ENCODE measurements at places on chromosomes 13 and 19. TPM values are rescaled to one million over a fixed set of nuclear protein-coding genes. Genes with fewer than 3 reads are reported as not detected.

RANBP3 gene
- 34.0 TPM for total RNA-seq

GRCh38 chr13:20369886-20370361 lies 137.8 kb upstream of the GJB6 start:
- DNase-seq: no peak

DNA sequence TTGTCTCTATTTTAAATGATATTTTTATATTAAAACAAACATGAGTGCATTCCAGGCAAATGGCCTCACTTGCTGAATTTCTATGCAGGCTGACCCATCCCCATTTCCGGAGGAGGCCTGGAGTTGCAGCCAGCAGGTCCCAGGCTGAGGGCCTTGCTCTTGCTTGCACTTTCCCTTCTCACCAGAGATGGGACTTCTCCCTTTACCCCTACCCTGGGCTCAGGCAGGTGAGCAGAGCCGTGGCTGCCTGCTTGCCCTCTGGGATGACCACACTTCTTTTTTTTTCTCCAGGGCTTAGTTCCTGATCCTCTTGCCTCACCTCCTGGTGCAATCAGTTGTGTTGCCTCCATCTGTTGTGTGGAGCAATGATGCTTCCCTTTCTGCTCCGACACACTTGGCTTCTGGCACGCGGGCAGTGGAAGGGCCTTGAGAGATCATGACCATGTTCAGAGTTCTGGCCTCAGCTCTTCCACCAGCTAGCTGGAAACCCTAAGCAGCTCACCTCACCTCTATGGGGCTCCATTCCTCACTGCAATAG lies 11.1 kb upstream of the OLFM4 start:
- DNase-seq: no peak

GRCh38 chr13:99296398-99296797 lies 10.8 kb downstream of the GPR183 start:
- DNase-seq: no peak

DNA sequence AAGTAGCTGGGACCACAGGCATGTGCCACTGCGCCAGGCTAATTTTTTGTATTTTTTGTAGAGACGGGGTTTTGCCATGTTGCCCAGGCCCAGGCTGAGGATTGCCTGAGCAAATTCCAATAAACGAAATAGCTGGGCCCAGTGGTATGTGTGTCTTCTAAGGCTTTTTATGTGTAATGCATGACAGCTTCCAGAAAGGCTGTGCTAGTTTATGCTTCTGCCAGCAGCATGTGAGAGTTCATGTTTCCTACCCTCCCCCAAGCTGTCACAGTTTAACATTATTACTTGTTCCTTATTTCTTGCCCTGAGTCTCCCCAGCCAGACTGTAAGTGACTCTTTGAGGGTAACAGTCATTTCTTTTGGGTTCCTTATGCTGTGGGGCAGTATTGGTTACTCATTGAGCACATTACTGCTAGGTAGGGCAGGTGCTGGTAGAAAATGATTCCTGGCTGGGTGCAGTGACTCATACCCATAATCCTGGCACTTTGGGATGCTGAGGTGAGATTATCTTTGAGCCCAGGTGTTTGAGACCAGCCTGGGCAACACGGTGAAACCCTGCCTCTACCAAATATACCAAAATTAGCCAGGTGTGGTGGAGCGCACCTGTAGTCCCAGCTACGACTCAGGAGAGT lies 13.6 kb downstream of the GPATCH1 start:
- no peak for DNase-seq

RASA3 gene
- total RNA-seq: 0.56 TPM

ZNF791 gene
- total RNA-seq: 21.4 TPM

DNA sequence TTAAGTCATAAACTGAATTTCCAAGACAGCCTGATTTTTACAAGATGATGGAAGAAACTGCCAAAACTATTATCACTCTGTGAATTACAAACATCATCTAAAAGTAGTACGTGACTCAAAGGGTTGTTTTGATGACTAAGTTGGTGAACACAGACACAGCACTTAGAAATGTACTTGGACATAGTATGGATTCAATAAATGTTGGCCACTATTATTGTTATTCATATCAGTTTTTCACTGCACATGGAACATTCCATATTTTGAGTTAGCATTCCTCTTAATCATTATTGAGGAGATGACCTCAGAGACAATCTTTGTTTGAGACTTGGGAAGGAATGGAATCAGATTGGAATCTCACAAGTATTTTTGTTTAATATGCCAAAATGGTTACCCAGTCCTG lies 172.9 kb downstream of the OXGR1 start:
- DNase-seq: no peak

MEF2B gene
- total RNA-seq: 679 TPM

DNA sequence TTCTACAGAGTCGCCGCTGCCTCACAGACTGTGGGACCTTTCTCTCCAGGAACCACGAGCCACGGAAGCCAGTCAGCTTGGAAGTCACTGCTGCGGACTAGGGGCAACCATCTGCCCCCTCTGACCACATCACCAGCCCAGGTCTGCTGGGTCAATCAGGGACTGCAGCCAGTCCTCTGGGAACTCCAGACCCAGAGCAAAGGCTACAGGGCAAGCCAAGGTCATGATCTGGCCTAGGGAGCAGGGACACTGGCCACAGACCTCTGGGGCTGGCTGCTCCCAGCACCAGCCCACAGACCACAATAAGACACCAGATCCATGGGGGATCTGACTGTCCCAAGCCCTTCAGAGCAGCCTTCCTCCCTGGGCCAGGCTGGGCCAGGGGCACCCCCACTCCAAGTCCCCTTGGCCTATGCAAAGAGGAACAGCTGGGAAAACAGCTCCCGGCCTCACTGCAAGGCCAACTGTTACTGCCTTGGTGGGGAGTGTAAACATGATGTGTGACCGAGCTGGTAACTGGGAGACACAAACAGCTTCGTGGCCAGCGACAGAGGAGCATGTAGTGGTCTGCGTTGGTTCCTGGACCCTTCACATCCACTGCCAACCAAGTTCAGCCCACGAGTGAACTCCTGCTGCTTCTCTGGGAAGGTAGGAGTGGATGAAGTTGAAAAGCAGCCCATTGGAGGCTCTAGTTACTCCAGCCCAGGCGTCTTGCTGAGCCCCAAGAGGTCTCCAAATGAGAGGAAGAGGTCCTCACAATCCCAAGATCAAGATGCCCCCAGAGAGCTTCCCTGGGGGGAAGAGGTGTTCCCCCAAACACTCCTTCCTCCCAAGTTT lies 1.5 kb downstream of the AKT2 start:
- no peak for DNase-seq

DNA sequence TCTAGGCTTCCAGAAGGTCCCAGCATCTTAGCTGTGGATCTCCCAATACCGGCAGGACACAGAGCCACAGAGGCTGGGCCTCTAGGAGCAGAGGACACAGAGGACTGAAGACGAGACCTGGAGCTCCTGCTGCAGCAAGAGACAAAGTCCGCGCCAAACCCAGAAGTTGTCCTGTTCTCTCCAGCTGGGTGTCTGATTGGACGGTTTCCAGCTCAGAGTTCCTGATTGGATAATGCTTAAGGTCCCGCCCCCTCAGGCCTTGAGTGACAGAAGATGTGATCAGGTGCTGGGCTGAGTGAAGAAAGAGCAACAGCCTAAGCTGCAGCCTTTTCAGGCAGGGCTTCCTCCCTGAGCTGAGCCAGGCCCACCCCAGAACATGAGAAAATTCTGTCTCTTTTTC lies 59.9 kb upstream of the ZNF85 start:
- no peak for DNase-seq

GRCh38 chr13:76654263-76654662 lies 231.9 kb downstream of the KCTD12 start:
- no peak for DNase-seq

DNA sequence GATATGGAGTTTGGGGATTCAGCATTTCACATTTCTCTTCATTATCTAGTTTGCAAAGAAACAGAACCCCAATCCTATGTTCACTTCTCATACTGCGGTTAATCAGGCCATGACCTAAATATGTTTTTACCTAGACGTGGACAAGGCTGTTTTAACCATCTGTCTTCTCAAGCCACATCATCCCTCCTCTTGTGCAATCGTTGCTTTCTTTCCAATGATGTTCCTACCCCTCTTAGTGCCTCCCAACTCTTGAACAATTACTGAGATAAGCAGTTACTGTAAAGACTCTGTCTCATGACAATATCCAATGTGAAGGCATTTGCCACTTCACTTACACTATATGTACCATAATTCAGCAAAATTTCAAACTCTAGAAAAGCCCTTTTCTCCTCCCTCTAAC lies 406.2 kb downstream of the LIG4 start:
- no peak for DNase-seq

COL4A2 gene
- total RNA-seq: 0.76 TPM

DNA sequence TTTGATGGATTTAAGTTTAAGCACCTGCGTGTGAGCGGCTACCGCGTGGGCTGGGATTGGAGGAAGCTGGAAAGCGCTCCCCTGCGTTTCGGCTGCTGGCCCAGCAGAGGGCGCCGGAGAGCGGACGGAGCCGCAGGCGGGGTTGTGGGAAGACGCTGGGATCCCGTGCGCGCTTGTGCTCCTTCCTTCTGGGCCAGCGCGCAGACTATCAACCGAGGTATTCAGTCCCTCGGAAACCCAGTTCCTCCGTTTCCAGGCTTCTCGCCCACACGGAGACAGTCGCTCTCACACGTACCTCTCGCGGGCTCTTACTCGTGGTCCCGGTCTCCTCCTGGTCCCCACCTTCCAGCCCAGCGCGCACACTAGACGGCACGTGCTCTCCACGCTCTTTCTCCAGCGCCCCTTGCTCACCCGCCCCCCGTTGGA lies 28.8 kb downstream of the EPN1 start:
- DNase-seq: no peak

LIM2 gene
- total RNA-seq: not detected

PSG6 gene
- not detected for total RNA-seq

DNA sequence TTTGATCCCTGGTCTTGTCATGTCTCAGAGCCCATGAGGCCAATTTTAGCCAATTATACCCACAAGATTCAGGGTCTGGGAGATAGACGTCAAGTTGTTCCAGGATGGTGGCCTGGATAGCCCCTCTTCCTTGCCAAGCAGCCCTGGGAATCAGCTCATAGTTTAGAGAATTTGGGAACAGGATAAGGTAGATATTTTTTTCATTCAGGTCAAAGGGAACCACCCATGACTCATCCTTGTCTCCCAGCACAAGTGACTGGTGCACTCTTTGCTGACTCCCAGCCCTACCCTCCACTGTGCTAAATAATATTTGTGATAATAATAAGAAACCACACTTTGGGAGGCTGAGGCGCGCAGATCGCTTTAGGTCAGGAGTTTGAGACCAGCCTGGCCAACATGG lies 17.1 kb upstream of the S1PR4 start:
- DNase-seq: no peak

DNA sequence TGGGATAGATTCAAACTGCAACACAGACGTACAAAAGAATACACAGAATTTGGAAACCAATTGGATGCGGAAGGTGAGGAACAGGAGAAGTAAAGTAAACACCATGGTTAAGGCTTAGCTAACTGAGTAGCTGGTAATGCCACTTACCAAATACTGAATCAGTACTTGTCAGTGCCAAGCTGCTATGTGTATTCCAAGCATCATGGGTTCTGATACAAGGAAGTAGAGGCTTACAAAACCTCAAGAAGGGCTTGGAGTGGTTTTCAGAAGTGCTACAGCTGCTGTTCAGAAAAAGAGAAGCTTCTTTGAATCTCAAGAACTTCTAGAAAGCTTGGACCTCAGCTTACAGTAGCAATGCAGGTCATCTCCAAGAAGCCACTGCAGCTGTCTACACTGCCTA lies 35.9 kb upstream of the DCT start:
- no peak for DNase-seq

DNA sequence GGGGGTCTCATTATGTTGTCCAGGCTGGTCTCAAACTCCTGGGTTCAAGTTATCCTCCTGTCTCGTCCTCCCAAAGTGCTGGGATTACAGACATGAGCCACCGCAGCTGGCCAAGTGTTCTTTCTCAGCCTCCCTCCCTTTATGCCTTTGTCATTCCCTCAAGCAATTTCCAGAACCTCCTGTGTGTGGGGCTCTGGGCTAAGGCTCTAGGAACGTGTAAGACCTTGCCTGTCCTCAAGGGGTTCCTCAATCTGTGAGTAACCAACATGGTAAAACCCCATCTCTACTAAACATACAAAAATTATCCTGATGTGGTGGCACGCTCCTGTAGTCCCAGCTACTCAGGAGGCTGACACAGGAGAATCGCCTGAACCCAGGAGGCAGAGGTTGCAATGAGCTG lies 15.5 kb upstream of the SPACA4 start:
- DNase-seq: no peak

GRCh38 chr19:49148044-49148682 lies 7.0 kb downstream of the HRC start:
- no peak for DNase-seq

- no peak for DNase-seq
Measured at GRCh38 chr13:31722673-31723072, 16.7 kb upstream of the RXFP2 start.

DNA sequence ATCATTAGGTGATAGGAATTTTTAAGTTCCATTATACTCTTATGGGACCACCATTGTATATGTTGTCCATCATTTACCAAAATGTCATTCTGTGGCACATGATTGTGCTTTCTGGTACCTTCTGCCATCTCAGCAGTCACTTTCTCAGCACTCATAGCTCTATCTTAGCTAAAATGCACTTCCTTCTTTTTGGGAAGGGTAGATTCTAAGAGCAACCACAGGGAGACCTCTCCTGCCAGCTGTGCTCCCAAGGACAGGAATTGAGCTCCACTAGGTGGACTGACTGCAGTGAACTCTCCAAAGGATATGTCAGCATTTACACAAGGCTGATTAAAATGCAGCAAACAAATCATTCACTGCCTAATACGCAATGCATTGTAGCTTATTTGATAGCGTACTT lies 91.8 kb upstream of the OBI1 start:
- DNase-seq: no peak

SPRED3 gene
- 0.11 TPM for total RNA-seq

DNA sequence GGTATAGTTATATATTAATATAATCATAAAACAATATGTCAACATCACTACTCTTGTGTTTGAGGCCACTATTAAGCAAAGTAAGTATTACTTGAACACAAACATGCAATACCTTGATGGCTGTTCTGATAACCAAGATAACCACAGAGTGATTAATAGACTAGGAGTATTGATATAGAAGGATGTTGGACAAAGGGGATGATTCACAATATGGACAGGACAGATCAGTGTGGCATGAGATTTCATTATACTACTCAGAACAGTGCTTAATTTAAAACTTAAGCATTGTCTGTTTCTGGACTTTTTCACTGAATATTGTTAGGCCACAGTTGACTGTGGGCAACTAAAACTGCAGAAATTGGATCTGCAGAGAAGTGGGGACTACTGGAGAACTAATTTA lies 384.2 kb downstream of the SLITRK1 start:
- DNase-seq: no peak

- DNase-seq: no peak
Measured at GRCh38 chr13:33244907-33245287, 40.7 kb downstream of the STARD13 start.

- peak; percentile 64 for DNase-seq
Measured at GRCh38 chr19:38455031-38455430, 21.5 kb downstream of the RYR1 start.

KLHL1 gene
- not detected for total RNA-seq

GRCh38 chr19:47225746-47226425 lies 5.1 kb downstream of the BBC3 start:
- DNase-seq: peak; percentile 95

DNA sequence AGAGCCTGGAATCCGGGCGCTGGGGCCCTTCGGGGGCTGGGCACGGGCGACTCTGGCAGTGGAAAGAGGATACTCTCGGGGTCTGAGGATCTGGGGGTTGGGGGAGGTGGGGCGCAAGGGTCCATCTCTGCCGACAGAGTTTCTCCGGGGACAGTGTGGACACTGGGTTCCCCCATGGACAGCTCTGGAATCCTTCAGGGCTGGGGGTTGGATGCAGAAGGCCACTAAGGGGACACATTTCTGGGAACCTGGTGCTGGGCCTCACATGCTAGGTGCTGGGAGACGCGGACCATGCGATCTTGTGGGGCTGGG lies 2.3 kb downstream of the TGFBR3L start:
- no peak for DNase-seq
